Hypothalamus (tissue), 51 donors: ENCODE measurements at places on chromosomes 2 and 18.

GRCh38 chr2:100207411-100207885 lies 65.1 kb upstream of the AFF3 start:
- no peak for DNase-seq

- DNase-seq: no peak
Measured at GRCh38 chr18:42168907-42169306, 213.9 kb downstream of the PIK3C3 start.

GRCh38 chr2:213932-214693 lies 49.7 kb downstream of the SH3YL1 start:
- no peak for DNase-seq

DNA sequence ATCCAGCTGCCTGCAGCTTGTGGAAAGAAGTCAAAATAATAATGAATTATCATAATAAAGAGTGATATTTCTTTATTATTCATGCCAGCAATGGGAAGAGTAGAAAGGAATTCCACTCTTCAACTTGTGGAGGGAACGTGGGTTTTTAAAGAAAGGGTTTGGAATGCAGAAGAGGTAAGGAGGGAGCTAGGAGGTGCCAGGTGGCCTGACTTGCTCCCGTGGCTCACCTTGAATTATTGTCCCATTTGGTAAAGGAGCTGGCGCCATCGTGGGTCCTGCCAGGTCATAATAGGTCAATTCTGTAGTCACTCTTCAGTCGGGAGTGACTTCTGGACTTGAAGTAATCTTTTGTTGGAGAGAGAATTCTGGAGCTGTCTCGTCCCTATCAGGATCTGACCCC lies 95.2 kb upstream of the BARD1 start:
- DNase-seq: no peak

DNA sequence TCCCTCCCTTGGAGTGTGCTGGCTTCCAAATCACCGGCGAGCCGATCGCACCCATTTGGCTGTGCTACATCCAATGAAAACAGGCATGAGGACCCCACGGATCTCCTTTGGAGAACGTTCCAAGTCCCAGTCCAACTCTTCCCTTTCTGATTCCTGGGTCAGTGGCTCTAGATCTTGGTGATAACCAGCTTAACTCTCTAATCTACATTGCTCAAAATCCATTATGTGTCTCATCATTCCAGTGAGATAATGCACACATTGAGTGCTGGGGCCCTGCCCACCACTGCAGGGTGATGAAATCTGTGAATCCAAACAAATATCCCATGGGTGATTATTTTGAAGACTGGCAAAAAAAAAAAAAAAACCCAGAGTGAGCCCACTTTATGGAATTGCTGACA lies 232.7 kb upstream of the COPS8 start:
- DNase-seq: no peak

GRCh38 chr2:153059338-153060052 lies 341.1 kb downstream of the ARL6IP6 start:
- DNase-seq: no peak

GRCh38 chr18:3119401-3120341 lies 100.1 kb downstream of the MYOM1 start:
- DNase-seq: no peak

- DNase-seq: no peak
Measured at GRCh38 chr18:12429556-12429955, 21.8 kb downstream of the PRELID3A start.

- no peak for DNase-seq
Measured at GRCh38 chr2:8090748-8091700, 590.8 kb upstream of the ID2 start.

- no peak for DNase-seq
Measured at GRCh38 chr2:236980961-236981360, 104.7 kb upstream of the COPS8 start.

- DNase-seq: no peak
Measured at GRCh38 chr18:79471046-79471445, 75.3 kb downstream of the NFATC1 start.

GRCh38 chr2:238947920-238948710 lies 100.2 kb downstream of the TWIST2 start:
- DNase-seq: no peak

DNA sequence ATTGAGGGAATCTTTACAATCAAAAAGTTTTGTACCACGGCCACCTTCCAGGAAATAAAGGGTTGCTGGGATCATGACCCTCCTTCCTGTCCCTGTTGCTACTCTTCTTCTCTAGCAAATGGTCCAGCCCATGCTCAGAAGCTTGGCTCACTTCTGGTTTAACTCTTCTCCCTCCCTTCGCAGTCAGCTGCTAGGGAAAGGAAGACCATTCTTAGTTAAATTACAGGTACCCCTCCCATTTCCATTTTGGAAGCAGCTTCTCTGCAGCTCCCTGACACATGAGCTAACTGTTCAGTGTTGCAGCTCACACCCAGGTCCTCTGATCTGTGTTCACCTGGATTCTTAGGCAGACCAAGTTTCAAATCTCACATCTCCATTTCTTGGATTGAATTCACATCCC lies 100.3 kb downstream of the DOCK10 start:
- no peak for DNase-seq

DNA sequence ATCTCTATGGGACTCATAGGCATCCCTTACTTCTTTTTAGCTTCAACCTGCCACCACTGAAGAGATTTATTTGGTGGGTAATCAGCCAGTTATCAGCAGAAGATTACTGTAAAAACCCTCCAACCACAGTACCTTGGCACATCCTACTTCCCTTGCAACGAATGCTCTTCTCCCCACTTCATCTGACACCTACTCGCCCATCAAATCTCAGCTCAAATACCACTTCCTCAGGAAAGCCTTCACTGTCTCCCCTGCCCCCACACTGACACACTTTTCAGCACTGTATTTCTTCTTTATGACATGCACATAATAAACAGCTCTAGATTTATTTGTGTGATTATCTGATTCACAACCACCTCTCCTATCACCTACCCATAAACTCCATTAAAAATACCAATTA lies 3.1 kb downstream of the KDSR start:
- no peak for DNase-seq

GRCh38 chr18:44887227-44887631 lies 206.5 kb downstream of the SETBP1 start:
- DNase-seq: no peak

DNA sequence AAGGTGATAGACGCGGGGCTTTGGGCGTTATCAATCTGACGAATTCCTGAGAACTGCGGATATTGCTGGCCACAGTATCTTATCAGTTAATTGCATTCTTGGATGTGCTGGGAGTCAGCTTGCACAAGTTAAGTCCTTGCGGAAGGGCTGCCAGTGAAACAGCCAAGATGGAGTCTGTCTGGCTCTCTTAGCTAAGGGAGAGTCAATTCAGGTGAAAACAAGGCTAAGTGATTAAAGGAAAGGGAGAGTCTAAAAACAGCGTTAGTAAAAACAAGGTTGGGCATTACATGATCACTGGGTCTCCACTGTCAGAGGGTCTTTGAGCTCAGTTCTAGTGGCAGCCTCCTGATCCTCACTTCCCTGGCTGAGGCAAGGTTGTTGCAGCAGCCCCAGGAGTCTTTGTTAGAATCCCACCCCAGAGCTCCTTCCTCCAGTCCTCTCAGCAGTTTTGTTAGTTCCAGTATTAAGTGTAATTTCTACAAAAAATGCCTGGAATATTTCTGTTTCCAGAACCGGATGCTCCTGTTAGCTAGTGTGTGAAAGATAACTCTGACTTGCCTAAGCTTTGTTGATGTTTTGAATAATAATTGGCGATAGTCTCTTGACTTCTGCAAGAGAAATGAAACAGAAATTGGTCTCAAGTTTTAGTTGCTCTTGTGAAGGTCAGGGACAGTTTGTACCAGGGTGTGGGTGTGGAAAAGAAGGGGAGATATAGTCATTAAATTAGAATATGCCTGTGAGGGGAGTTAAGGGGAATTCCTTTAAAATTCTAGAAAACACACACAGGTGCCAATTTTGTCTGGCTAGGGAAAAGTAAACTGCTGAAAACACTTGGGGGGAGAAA lies 10.6 kb downstream of the CFLAR start:
- DNase-seq: no peak

DNA sequence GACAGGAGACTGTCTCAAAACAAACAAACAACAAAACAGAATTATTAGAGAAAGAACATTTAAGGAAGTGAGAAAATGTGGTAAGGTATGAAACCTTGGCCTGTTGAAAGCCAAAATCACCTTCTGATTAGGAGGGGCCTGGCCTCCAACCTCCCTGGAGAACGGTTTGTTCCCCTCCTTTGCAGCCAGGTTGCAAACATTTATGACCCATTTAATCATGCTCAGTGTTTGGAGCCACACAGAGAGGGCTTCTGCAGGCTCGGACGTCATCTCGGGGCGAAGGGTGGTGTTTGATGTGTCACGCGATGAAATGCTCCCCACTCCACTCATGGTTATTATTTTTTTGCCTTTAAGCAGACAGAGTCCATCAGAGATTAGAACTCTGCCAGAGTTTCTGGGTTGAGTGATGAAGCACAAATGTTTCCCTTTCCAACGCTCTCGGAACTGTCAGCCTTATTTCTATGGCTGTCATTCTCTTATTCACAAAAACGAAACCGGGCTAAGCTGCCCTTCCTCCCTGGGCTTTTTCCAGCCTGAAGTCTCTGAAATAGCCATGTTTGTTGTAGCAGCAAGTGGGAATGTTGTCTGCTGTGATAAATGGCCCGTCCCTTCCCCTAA lies 33.6 kb upstream of the ROCK2 start:
- DNase-seq: no peak

DNA sequence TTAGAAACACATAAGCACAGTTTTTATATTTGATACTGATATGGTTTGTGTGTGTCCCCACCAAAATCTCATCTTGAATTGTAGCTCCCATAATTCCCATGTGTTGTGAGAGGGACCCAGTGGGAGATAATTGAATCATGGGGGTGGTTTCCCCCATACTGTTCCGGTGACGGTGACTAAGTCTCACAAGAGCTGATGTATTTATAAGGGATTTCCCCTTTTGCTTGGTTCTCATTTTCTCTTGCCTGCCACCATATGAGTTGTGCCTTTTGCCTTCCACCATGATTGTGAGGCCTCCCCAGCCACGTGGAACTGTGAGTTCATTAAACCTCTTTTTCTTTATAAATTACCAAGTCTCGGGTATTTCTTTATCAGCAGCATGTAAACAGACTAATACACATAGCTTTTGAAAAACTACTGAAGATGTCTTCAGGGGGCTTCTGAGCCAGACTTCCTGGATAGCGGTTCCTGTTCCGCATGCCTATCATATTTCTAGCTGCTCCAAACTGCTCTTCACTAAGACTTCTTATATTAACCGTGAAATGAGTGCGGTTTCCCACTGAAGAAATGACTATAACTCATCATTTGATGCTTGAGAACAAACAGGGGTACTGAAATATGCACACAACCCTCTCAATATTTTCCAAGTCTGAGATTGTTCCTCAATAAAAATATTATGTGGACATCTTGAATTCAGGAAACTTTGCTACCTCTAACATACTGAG lies 75.8 kb downstream of the SPHKAP start:
- DNase-seq: no peak

DNA sequence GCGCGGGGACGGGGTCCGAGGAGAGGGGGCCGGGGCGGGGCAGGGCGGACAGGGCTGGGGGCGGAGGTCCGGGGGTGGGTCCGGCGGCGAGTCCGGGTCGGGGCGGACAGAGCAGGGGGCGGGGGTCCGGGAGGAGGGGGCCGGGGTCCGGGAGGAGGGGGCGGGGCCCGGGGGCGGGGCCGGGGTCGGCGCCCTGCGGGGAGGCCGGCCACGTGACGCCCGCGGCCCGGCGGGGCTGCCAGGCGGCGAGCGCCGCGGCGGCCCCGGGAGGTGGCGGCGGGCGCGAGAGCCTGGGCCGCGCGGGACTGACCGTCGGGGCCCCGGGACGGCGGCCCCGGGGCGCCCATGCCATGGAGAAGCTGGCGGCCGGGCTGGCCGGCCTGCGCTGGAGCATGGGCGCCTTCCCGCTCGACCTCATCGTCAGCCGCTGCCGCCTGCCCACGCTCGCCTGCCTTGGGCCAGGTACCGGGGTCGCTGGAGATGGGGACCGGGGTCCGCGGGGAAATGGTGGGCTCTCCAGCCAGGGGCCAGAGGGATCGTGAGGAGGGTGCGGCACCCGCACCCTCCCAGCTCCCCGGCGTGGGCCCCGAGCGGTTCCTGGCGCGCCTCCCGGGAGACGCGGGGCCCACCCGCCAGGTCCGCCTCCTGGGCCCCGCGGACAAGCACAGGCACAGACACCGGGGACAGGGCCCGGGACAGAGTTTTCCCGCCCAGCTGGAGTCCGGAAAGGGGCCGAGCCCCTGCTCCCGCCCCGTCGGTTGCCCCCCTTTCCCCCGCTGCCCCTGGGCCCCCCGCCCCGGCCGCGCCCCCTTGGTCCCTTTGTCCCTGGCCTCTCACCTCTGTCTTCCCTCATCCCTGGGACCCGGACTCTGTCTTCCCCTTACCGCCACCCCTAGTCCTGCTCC lies at the start of gene GAREM2:
TSS of gene GAREM2 (plus strand) at position 218 of the 905 bp plus-strand sequence. CDS start at position 351, 133 bp downstream.
- DNase-seq: no peak

- DNase-seq: no peak
Measured at GRCh38 chr2:74954500-74954874, 4.0 kb upstream of the POLE4 start.

GRCh38 chr2:238854246-238854645 lies 6.4 kb downstream of the TWIST2 start:
- no peak for DNase-seq

DNA sequence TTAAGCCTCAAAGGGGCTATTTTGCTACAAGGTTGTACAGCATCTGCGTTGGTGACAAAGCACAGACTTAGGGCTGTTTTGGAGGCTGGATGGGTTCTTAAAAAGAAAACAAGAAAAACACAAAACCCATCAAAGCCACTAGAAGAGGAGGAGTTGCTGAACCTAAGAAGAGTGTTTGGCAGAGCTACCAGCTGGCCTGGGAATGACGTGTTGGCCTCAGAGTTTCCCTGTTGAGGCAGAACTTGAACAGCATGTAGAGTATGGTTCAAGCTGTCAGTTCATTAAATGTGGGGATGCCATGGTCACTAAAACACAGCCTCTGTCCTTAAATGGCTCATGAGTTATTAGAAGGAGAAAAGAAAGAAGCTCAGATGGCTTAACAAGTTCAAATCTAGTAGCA lies 162.5 kb downstream of the TTC32 start:
- DNase-seq: no peak

DNA sequence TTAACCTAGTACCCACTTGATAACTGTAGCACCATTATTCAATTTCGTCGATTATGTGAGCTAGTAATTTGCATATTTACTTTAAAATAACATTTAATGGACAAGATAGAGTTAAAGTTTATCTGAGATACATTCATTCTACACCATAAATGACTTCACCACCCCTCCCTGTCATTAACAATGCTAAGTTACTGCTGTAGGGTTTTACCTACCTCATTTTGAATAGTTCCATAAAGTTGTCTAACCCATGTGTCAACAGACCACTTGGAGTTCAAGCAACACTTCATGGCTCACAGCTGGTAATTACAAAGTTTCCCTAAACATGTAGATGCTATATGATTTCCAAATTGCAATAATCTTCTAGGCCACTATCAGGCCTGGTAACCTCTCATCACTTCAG lies 127.4 kb upstream of the CYP26B1 start:
- no peak for DNase-seq

DNA sequence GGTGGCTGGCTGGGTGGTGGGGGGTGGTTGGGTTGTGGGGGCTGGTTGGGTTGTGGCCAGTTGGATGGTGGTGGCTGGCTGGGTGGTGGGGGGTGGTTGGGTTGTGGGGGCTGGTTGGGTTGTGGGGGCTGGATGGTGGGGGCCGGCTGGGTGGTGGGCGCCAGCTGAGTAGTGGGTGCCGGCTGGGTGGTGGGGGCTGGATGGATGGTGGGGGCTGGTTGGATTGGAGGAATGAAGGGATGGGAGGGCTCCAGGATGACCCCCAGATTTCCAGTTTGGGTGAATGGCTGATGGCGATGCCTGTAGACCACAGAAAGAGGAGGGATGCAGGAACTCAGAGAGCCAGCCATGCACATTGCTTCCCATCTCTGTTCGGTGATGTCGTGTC lies 26.8 kb upstream of the GPR17 start:
- no peak for DNase-seq

- DNase-seq: no peak
Measured at GRCh38 chr2:141770530-141770929, 360.3 kb downstream of the LRP1B start.
